Kidney capillary endothelial cell (primary cell): ENCODE measurements at places on chromosomes 2 and 18.

DNA sequence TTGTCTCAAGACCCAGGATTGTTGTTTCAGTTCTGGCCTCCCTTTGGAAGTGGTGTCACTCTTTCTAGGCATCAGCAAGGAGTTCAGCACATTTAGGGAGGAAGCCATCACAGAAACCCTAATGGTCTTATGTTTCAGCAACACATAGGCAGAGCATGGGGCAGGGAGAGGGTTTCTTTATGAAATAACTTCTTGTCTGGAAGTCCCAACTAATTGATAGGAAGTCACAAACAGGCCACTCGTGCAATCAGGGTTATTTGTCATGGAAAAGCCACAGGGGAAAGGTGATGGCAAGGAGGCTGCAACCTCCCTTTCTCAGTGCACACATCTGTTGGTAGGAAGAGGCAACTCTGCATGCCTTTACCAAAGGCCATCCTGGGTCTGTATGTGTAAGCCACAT lies 103.0 kb downstream of the BCL11A start:
- DNase-seq = no peak

GRCh38 chr2:42192652-42193566 lies 23.8 kb downstream of the EML4 start:
- DNase-seq = no peak

- peak; percentile 89 for DNase-seq
These were observed 532 bp upstream of the YES1 start for GRCh38 chr18:812376-813171.

GRCh38 chr18:78330766-78331165 lies 648.9 kb upstream of the SALL3 start:
- no peak for DNase-seq

- peak; percentile 51 for DNase-seq
These were observed 606.4 kb downstream of the RNF144A start for GRCh38 chr2:7523481-7524120.

- DNase-seq = no peak
These were observed 35.4 kb upstream of the REEP1 start for GRCh38 chr2:86372641-86373502.

- no peak for DNase-seq
These were observed 35.3 kb downstream of the SH3RF3 start for GRCh38 chr2:109164311-109164710.

GRCh38 chr2:118779362-118779761 lies 68.1 kb downstream of the EN1 start:
- DNase-seq = no peak

GRCh38 chr2:65077898-65078297 lies 21.7 kb downstream of the CEP68 start:
- no peak for DNase-seq

DNA sequence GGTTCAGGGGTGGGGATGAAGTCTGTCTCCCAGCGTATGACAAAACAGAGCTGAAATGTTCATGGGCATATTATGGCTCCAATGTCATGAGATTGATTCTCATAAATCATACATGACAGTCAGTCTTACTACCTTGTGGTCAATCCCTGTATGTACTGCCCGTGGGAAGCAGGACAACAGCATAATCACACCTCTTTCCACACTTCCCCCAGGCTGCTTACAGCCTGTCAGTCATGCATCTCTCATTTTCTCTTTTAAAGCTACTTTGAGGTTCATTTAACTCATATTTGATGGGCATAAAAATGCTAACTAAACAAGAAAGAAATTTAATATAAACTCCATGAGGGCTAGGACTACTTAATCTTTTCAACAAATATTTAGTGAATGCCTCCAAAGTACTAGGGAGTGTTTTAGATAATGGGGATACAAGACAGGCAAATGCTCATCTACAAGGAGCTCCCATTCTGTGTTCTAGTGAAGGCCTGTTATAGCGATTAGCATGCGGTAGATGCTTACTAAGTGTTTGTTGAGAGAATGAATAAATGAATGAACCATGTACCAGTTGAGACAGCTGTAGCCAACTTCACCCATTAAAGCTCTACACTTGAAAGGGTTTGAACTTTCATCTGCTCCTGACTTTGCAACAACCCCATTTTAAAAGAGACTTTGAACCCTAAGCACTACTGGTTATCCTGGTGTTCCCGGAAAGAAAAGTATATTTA lies 89.1 kb downstream of the ALPK2 start:
- DNase-seq = no peak

DNA sequence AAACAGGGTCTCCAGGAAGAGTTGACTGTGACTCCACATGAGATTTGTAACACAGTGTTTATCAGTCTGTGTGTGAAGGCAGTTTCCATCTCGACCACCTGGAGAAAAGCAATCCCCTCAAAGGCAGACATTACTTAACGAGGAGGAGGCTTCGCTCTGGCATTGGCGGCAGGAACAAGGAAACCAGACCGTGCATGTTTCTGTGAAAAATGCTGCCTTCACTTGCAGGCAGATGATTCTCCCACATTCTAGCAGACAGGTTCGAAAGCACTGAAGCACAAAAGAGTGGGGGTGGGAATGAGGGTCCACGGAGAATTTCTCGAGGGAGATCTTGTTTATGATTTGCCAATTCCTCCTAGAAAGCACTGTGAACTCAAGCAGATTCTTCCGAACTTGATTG lies 414.0 kb downstream of the SLC4A3 start:
- no peak for DNase-seq

- DNase-seq = no peak
These were observed 7.3 kb upstream of the TPO start for GRCh38 chr2:1405967-1406366.

DNA sequence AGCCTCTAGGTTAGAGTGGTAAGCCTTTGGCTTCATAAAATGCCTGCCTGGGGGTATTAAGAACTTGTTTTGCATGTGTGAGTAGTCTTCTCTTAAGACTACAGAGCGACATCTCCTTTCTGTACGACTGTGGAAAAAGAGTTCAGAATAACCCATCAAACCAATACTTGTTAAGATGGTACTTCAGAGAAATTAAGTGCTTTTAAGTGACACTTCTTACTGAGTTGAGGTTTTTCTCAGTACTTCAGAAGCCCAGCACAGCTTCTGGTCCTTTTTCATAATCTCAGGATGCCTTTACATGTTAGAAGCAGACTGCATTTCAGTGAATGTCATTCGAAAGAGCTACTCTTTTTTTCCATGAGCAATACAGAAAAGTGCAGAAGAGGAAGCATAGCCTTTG lies 10.8 kb downstream of the XRCC5 start:
- DNase-seq = no peak

GRCh38 chr2:112692495-112692911 lies 28.3 kb upstream of the NT5DC4 start:
- DNase-seq = peak; percentile 93

DNA sequence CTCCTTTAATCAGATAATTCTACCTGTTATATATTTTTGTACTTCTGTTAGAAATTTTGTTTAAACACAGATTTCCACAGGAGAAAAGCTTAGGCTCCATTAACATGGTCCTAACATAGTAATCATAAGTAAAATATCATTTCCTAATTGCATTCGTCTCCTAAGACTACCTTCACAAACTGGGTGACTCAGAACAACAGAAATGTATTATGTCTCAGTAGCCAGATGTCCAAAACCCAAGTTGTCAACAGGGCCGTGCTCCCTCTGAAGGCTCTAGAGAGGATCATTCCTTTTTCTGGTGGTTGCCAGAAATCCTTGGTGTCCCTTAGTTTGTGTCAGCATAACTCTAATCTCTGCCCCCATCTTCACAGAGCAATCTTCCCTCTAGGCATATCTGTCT lies 5.4 kb downstream of the FBXO15 start:
- no peak for DNase-seq

DNA sequence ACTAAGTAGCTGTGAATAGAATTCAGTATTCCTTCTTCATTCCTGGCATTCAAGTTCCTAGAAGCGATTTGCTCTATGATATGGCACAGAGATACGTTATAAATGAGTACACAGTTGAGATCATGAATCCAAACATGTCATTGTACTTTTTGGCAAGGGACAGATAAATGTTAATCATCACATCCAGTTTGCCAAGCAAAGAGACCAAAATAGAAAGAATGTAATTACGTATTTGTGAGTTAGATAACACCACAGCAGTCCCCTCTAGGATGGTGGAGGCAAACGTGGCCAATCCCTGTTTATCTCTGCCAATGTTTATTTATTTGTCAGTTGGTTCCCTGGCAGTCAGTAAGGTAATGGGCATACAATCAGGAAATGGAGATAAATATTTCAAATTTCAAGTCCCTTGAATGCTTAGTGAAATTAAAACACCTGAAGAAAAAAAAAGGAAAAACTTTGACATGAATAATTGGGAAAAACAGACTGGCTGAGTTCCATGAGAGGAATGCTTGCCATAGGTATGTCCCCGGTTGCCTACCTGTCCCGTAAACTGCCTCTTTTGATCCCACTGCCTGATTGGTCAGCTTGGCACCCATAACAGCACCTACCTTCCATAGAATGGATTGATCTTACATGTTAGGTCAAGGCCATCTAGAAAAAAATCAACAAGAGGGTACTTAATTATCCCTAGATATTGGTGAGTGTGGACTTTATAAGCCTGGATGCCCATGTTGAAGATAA lies 451.1 kb upstream of the NETO1 start:
- DNase-seq = no peak

GRCh38 chr2:97840198-97840597 lies 126.8 kb downstream of the ZAP70 start:
- no peak for DNase-seq

GRCh38 chr18:62876828-62877227 lies 161.5 kb downstream of the PHLPP1 start:
- no peak for DNase-seq

DNA sequence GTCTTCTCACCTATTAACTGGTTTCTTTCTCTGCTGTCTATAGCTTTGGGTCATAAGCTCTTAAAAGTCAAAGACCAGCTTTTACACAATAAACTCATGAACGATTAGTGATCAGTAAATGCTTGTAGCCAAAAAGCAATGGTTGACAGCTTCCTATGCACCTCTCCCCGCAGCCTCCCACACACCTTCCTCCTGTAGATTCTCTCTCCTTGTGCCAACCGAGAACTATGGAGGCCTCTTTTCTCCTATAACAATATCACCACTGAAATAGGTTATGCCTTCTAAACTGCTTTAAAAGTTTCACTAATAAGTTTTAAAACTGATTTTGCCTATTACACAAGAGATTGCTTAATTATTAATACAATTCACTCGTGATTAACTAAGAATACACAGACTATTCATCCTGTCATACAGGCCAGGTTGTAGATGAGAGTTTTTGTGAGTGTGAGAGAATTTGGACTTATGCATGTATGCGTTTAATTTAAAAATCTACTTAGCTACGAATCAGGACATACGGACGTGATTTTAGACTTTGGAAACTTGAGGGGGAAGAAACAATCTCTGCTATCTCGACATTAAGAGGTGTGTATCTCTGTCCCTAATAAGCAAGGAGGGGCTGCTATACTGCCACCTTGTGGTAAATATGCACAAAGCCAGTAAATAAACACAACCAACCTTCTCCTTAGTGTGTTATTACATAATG lies 229.1 kb upstream of the RBBP8 start:
- peak; percentile 44 for DNase-seq

GRCh38 chr2:221473451-221473850 lies 98.7 kb downstream of the EPHA4 start:
- DNase-seq = no peak

GRCh38 chr2:203709416-203710040 lies 3.1 kb downstream of the CD28 start:
- DNase-seq = no peak

DNA sequence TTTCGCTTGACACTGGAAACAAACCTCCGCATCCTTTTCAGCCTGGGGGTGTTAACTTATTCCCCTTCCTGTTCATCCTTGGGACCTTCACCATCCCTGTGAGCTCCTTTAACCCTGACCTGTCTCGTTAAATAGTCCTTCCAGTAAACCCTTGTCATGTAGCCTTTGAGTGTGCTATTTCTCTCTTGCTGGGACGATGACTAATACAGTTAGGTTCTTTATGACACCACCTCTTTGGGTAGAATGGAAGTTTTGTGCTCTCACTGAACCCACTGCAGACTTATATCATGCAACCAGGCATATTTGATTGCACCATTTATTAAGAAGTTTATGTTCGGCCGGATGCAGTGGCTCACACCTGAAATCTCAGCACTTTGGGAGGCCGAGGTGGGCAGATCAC lies 40.5 kb upstream of the GAREM1 start:
- no peak for DNase-seq

DNA sequence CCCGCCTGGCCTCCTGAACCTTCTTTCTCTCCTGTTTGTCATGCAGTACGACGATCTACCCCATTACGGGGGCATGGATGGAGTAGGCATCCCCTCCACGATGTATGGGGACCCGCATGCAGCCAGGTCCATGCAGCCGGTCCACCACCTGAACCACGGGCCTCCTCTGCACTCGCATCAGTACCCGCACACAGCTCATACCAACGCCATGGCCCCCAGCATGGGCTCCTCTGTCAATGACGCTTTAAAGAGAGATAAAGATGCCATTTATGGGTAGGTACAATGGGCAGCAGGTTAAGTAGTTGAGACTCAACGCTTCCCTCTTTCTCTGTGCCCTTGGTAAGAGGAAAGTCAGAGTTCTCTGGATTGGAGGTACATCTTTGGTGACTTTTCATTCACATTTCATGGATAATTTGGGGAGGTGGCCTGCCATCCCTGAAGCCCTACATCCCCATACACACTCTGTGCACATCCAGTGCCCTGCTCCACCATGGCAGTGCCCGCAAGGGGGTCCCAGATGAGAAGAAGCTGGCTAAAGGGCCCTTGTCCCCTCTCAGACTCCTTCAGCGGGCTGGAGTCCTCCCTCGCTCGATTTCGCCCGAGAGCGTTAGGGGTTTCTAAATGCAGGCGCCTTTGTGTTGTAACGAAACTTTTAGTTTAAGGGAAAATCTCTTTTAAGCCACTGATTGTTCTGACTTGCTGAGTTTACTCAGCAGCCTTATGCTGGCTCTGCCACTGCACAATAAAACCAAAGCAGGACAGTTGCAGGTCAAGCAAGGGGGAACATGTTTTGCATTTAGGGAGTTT lies 3.0 kb downstream of the MEIS1 start:
- DNase-seq = no peak

DNA sequence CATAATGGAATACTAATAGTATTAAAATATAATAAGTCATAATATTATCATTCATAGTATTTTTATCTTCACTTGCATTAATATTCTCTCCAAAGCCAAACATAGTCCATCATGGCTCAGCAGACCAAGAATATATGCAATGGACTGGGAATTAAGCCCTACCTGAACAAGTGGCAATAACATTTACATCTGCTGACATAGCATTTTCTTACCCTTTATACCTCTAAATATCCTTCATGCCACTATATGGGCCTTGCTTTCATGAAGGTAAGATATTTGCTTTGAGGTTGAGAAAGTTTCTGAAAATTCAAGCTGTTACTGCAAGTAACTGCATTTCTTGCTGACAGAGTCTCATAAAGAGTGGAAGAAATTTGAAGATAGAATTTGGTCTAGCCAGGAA lies 847.4 kb upstream of the GCFC2 start:
- DNase-seq = no peak

- no peak for DNase-seq
These were observed 6.4 kb upstream of the PROC start for GRCh38 chr2:127411653-127412369.

DNA sequence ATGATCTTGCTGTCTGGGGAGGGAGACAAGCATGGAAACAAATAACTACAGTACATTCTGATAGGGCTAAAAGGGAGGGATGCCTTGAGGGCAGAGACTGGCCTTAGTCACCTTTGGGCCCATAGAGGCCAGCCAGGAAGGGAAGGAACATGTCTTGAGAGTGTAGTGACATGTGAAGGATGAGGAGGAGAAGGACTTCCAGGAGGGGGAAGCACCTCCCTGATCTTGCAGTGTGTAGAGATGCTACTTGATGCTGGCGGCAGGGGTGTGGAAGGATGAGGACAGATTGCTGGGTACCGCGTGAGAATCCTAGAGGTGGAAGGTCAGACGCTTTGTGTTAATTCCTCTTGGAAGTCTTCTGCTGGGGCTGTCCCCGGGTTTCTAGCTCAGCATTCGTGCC lies 13.1 kb downstream of the TET3 start:
- no peak for DNase-seq
